ENCODE measurements at places on chromosomes 7 and 10.

DNA sequence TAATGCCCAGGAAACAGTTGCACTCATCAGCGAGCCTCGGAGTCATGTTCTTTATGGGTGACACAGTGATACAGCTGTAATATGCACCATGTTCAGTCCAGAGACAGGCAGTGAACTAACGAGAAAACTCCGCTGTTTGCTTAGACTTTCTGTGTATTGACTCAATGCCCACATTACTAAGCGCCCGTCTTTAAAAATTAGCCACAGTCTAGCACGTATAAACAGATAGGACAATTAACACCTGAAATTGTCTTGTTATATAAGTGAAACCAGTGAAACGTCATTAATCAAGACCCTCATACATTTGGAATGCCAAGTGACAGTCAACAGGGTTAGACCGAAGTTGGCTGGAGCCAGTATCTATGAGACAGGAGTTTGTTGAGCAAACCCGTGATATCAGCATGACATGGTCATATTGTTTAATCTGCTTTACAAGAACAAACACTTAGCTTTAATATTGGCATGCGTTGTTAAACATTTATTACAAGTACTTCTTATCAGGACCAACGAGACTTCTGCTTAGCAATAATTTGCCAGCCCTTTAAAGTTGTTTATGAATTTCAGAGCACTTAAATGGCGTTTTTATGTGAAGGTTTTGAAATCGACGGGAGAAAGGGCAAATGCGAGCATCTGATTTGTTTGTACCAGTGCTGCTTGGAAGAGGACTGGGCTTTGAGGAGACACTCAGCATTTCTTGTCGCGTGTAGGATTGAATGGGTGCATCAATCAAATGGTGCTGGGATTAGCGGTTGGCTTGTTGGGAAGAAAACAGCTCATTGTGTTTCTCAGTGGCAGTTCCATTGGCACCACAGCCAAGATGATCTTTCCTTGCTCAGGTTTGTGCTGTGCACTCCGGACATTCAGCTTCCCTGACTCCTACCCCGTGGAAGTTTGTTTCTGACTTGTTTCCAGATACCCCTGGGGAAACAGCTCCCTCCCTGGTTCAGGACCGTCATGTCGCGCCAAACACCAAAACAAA lies 56.3 kb downstream of the CAMK1D start:
- no peak for DNase-seq

DNA sequence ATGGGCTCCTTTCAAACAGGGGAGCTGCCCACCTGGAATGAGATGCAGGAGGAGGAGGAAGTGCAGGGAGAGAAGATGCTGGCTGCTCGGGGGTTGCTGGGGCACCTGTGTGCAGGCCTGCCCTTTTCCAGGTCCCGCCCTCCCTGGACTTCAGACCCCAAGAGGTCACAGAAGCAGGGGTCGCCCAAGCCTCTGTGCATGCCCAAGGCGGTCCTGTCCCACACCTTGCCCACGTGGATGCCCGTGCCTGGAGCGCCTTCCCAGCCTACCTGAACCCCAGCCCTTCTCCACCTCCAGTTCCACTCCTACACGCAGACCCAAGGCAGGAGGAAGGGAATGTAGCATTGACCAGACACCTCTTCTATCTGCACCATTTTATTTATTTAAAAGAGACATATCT lies 71.3 kb downstream of the SH3PXD2A start:
- DNase-seq = no peak

GRCh38 chr7:107754642-107755041 lies 10.7 kb downstream of the CBLL1 start:
- no peak for DNase-seq

DNA sequence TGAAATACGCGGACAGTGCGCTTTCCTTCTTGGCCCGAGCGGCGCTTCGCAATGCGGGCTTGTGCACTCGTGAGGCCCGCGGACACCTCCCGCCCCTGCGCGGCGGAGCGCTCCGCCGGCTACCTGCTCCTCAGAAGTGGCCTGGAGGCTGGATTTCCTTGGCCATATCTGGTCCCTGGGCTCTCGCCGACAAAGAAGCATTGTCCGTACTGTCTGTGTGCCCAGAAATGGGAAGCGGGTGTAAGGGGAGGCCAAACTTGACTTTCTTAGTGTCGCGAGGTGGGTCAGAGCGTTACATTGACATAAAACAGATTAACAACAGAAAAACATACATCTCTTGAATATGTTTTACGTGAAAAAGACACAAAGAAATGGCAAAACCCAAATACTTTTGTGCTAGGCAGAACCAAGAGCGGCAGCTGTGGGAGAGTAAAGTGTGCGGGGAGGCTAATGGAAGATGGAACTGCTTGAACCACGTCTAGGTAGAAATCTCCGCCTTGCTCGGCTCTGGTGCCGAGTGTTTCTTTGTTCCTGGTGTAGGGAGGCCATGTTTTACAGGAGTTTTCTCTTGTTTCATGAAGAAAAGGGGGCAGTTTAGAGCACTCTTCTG lies 1.4 kb downstream of the LANCL2 start:
- DNase-seq = no peak

GRCh38 chr10:101773923-101774588 lies 1.9 kb downstream of the FGF8 start:
- no peak for DNase-seq

DNA sequence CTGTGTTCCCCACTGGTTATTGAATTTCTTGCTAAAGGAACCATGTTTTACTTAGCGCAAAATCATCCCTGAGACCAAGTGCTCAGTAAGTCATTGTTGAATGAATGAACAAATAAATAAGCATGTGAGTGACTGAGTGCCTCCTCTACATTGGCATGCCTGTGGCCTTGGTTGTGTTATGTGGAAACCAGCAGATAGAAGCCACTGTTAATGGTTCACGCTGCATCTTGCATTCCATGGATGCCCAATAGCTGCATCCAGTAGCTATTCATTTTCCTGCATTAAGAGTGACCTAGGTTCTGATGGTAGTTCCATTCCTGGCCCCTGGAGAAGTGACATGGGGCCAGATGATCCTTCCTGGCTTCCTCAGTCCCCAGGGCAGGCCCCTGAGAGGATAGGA lies 113.3 kb upstream of the BMPER start:
- DNase-seq = no peak

All from amygdala (tissue), 56 donors.